ENCODE measurements at places on chromosomes 16 and 17.

GRCh38 chr16:51161440-51162195 lies 10.5 kb upstream of the SALL1 start:
- no peak for DNase-seq

DNA sequence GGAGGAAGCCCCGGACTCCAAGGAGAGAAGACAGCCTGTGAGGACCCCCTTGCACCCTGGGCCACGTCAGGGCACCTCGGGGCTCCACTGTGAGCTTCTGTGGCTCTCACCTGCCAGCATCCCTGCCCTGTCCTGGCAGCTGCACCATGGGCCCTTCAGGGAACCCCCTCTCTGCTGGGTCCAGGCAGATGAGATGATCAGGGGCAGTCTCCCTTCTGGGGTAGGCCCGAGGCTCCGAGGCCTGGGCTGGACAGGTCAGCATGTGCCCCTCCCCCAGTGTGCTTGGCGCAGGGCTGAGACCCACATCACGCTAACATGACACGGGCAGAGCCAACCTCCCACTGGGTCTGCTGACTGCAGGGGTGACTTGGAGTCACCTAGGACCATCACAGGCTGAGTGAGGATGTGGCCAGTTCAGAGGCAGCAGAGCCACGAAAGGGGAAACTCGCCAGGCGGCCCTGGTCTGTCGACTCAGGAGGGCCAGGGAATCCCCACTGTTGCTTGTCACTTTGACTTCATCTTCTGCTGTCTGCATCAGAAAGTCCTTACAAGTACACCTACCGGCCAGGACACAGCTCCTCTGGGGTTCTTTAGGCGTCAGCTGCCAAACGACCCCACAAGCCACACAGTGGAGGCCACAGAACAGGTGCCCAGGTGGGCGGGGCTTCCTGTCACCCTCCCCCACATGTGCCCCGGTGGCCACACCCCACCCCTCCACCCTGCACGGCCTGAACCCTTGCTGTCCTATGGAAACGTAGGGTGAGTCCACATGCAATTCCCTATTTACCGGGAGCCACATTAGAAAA lies 2.2 kb downstream of the GALNS start:
- DNase-seq = no peak

DNA sequence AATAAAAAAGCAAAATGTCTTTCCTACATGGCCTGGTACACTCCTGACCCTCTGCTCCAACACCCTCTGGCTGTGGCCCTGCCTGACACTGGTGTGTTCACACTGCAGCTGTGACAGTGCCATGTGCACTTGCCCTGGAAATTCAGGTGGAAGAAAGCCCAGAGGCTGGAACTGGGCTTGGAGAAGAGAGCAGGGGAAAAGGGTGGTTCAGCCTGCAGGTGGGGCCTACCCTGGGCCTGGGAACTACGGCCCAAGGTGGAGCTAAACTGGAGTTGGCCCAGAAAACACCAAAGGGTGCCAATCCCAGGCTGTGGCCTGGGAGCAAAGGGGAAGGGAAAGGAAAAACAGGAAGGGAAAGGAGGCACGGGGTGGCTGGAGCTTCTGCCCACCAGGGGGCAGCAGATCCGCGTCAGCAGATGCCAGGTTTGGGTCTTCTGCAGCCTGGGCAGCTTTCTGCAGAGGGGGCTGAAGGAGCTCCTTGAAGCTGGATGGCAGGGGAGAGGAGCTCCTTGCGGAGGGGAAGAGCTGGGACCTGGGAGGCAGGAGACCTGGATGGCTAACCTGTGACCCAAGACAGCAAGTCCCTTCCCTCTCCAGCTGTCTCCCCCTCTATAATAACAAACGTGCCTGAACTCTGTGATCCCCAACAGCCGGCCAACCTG lies 15.4 kb upstream of the CTCF start:
- peak; percentile 82 for DNase-seq

DNA sequence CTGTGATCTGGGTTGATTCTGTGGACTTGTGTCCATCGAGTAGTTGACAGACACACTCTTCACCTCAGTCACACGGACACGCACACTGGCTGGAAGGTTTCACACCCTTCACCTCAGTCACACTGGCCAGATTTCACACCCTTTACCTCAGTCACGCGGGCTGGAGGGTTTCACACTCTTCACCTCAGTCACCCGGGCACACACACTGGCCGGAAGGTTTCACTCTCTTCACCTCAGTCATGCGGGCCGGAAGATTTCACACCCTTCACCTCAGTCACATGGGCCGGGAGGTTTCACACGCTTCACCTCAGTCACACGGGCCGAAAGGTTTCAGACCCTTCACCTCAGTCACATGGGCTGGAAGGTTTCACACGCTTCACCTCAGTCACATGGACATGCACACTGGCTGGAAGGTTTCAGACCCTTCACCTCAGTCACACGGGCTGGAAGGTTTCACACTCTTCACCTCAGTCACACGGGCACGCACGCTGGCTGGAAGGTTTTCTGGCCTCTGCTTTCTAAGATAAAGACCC lies 96.2 kb downstream of the PGS1 start:
- DNase-seq = no peak

GRCh38 chr17:63113167-63113566 lies 147.1 kb downstream of the TANC2 start:
- no peak for DNase-seq

GRCh38 chr16:11233727-11234376 lies 22.2 kb downstream of the SOCS1 start:
- no peak for DNase-seq

DNA sequence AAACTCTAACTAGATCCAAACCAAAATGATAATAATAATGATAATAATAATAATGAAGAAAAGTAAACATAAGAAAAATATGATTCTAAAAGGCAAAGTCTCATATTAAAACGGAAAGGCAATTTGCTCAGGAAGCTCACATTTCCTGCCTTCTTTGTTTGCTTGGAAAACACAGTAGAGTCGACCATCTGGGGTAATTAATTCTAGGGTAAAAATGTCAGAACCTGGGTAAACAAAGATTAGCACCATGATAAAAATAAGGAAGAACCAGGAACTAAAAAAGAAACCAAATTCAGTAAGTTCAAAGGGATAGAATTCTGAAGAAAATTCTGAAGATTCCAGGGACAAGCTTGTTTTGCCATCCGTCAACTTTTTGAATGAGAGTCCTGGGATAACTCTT lies 16.2 kb downstream of the KRABD2 start:
- no peak for DNase-seq

DNA sequence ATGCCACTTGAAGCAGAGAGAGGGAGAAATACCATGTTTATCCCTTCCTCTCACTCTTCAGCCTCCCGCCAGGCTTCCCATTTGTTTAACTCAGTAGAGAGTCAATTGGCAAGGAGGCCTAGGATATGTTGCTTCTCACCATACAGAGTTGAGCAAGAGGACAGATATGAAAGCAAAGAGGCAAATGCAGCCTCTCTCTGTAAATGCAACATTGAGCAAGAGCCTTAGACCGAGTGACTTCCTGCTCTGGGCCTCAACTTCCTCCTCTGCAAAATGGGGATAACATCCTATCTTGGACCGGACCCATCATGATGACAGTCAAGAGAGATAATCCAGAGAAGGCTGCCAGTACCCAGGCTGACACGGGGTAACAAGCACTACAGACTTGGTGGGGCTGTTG lies 36.8 kb downstream of the SOCS1 start:
- no peak for DNase-seq

GRCh38 chr17:57864273-57864672 lies 14.4 kb upstream of the MRPS23 start:
- no peak for DNase-seq

DNA sequence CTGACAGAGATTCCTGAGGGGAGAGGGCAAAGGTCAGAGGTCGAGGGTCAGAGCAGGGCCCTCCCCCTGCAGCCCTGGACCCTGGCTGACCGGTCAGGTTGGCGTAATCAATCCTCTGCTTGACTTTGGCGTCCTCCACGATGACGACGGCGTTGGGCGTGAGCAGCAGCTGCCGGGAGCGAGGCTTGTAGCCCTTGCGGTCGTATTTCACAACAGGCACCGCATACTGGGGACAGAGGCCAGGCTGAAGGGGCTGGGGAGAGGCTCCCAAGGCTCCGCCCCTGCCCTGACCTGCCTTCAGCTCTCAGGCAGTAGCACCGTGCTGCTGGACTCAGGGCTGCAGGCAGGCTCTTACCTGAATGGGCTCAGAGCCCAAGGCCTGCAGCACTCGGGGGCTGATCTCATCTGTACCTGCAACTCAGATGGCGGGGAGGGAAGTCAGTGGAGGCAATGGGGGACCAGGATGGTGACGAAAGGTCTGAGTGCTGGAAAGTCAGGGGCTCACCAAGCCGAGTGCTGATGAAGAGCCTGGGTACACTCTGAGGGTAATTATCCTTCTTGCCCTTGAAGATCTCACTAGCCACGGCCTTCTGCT lies 12.0 kb upstream of the CRK start:
- no peak for DNase-seq

DNA sequence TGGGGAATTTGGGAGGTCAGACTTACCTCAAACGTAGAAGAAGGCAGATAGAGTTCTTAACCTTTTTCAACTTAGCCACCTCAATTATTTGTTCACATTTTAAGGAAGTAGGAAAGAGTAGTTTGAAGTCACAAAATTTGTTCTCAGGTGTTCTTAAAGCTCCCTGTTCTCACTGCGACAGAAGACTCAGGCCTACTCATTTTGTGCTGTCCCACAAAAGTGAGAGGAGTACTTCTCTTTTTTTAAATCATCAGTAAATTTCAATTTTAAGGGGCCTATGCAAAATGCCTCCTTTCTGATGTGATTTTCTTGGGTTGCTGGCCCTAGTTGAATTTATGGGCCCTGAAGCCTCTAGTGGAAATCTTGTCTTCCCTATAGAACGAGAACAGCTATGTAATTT lies 133.4 kb downstream of the MAP2K6 start:
- no peak for DNase-seq

- no peak for DNase-seq
Observed at GRCh38 chr16:4879049-4879448, 31.8 kb downstream of the UBN1 start.

- DNase-seq = no peak
Observed at GRCh38 chr16:84630446-84631152, 12.7 kb upstream of the COTL1 start.

DNA sequence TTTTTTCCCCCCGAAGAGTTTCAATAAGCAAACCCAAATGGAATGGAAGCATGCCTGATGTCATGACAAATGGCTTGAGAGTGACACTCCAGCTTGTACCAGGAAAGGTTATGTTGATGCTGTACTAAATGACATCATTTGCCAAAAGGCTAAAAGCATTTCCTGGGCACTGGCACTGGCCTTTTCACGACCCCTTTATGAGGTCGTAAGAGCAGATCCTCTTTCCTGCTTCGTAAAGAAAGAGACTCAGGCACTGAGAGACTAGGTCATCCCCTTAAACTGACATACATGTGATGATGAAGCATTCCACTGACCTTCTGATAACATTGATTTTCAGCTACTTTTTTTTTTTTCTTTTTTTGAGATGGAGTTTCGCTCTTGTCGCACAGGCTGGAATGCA lies 30.5 kb downstream of the CEP295NL start:
- no peak for DNase-seq

DNA sequence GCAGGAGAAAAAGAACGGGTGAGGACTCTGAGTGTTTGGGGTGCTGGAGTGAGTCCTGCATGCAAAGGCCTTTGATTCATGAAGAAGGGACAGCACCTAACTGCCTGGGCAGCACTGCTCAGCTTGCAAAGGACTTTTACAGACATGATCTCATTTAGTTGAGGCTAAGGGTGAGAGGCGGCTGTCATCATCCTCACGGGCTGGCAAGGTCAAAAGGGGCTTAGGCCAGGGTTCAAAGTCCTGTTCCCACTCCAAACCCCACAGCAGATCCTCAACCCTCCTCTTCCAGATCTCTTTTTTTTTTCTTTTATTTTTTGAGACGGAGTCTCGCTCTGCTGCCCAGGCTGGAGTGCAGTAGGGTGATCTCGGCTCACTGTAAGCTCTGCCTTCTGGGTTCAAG lies 4.8 kb downstream of the RHBDF2 start:
- DNase-seq = no peak

DNA sequence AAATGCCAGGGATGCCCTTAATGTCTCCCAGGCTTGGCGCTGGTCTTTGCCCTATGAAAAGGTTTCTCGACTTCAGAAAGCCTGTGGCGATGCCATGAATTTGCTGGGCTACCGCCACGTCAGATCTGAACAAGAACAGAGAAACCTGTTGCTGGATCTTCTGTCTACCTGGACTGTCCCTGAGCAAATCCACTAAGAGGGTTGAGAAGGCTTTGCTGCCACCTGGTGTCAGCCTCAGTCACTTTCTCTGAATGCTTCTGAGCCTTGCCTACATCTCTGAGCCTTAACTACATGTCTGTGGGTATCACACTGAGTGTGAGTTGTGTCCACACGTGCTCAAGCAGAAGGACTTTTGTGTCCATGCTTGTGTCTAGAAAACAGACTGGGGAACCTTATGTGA lies 11.4 kb downstream of the CHST4 start:
- peak; percentile 22 for DNase-seq

- no peak for DNase-seq
Observed at GRCh38 chr16:11202260-11203091, 53.5 kb downstream of the SOCS1 start.

DNA sequence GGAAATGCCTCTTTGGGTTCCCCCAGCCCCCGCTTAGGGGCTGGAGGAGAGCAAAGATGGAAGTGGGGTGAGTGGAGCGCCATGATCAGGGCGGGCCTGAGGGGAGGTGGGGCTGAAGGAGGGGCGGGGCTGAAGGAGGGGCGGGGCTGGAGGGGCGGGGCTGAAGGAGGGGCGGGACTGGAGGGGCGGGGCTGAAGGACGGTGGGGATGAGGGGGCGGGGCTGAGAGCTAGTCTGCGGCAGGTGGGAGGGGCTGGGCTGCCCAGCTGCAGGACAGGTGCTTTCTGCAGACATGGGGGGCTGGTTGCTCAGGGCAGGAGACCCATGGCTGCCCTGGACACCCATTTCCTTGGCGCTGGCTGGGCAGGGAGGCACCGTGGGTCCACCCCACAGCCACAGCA lies 39.1 kb upstream of the PABPN1L start:
- DNase-seq = no peak

- no peak for DNase-seq
Observed at GRCh38 chr17:5789528-5789927, 205.2 kb upstream of the NLRP1 start.

DNA sequence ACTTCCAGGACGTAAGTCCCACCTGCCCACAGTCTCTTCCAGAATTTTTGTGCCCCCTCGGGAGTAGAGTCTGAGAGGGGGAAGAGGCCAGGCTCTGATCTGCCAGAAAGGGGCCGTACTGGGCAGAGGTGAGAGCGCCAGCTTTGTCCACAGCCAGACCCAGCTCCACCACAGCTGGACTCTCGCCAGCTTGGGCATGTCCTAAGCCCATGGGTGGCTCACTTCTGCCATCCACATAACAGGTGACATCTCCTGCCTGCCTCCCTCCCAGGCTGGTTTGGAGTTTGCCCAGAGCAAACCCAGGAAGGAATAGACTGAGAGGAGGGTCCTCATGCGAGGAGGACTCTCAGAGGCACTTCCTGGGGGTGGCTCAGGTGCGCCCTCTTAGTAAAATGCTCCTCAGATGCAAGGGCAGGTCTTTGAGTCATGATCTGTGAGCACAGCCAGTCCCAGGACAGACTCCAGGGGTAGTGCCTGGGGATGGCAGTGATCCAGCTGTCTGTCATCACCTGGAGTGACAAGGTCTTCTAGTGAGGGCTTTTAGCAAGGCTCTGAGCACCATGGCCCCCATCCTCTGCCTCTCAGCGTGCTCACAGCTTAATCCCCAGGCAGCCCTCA lies 89.2 kb downstream of the AMFR start:
- no peak for DNase-seq
